ENCODE measurements at places on chromosomes 3 and 15.

DNA sequence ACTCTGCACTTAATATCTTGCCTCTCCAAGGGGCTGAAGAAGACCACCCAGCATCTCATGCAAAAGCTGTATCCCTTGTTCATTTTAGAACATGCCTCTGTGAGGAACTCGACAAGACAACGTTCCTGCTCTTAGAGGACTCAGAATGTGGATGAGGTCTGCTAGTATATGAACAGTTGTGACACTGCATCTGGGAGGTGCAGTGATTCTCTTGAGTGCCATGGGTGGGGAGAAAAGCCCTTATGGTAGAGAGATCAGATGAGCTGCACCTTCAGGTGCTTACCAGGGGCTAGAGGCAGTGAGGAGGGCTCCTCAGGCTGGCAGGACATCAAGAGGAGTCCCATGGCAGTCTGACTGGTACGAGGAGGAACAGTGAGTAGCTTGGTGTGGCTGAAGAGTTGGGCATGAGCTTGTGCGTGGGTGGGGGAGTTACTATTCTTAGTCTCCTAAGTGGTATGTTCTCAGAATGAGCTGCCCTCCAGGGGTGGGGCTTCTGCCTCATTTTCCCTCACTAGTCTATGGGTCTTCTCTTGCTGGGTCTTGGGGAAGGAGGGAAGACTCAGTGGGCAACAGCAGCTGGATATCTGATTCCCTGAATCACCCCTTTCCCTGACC, 56.7 kb upstream of the ATP2B2 start:
- no peak for DNase-seq

- DNase-seq: no peak
Measured at GRCh38 chr3:66182246-66182645, 38.6 kb upstream of the SLC25A26 start.

DNA sequence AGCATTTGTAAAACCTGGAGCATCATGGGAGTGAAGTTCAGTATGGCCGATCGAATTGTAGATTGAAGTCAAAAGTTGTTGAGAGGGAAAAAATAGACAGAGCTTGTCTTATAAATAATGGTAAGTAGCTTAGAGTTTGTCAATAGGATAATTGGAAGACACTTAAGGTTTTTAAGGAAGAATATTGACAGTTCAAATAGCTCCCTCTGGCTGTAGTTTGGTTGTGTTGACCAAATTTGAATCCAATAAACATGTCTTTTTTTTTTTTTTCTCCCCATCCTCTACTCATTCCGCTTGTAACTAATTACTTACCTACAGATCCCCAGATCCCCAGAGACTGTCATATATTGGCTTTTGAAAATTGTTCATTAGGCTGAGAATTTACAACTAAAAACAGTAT, 677.0 kb downstream of the AGBL1 start:
- DNase-seq: no peak

DNA sequence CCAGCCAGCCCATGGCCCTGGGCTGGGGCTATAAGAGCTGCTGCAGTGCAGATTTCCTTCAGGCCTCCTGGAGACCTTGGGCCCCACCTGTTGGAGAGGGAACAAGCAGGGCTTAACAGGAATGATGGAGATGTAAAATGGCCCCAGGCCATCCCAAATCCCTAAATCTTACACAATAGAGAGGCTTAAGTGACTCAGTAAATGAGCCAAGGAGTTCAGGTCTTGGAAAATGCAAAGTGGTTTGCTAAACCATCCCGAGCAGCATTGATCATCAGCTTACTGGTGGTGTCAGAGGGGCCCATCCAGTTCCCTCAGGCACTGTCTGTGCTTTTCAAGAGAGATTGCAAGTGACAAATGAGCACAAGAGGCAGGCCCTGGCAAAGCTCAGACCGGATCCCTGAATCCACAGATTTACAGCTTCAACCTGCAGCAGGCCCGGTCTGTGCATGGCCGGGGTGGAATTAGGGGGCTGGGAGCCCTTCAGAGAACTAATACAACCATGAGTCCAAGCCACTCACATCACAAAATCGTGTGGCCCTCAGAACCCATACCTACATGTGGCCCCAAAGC, 325.4 kb downstream of the UACA start:
- DNase-seq: no peak

DNA sequence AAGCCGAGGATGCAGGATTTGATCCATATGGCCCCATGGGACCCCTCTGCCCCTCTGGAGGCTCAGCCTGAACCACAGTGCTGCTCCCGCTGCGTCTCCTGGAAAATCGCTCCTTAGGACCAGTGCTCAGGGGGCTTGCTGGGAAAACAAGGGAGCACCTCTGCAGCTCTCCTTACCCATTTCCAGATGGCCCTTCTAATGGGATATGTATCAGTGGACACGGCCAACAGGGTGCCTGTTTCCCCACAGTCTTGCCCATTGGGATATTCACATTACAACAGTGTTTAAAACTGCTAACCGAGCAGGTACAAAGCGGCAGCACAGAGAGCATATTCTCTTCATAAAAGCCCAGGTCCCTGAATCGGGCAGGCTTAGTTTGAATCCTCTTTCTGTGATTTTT, 27.1 kb downstream of the TMEM44 start:
- no peak for DNase-seq

DNA sequence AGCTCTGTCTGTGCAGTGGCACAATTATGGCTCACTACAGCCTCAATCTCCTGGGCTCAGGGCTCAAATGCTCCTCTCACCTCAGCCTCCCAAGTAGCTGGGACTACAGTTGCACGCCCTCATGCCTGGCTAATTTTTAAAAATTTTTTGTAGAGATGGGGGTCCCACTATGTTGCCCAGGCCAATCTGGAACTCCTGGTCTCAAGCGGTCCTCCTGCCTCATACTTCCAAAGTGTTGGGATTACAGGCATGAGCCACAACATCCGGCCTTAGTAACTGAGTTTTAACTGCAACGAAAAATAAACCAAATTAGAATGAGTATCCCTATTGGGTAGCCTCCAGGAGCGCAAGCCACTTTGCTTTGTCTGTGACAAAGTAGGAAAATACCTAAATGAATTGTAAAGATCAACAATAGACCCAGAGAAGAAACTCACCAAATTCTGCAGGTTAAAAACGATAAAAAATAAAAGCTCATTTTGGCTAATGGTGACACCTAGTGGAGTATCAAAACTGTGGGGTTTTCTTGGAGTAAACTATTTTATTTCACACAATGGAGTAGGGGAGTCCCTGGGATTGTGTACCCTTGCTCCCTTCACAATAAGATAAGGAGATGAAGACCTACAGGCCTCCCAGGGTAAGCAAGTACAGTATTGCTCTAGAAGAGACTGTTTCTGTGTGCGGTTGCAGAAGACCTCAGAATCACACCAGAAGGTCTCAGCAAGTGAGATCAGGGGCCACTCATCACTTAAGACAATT, 21.0 kb upstream of the CA12 start:
- no peak for DNase-seq

GRCh38 chr15:58095415-58095814, 29.9 kb upstream of the ALDH1A2 start:
- no peak for DNase-seq

- DNase-seq: no peak
Measured at GRCh38 chr3:124409650-124410275, 320.5 kb upstream of the UMPS start.

- DNase-seq: peak; percentile 4
Measured at GRCh38 chr3:155744626-155745324, at the start of gene PLCH1. PLCH1 (minus strand) TSS chr3:155745071; CDS start chr3:155704224, 40,847 bp downstream.

- DNase-seq: no peak
Measured at GRCh38 chr15:72184165-72184811, 13.3 kb downstream of the GRAMD2A start.

DNA sequence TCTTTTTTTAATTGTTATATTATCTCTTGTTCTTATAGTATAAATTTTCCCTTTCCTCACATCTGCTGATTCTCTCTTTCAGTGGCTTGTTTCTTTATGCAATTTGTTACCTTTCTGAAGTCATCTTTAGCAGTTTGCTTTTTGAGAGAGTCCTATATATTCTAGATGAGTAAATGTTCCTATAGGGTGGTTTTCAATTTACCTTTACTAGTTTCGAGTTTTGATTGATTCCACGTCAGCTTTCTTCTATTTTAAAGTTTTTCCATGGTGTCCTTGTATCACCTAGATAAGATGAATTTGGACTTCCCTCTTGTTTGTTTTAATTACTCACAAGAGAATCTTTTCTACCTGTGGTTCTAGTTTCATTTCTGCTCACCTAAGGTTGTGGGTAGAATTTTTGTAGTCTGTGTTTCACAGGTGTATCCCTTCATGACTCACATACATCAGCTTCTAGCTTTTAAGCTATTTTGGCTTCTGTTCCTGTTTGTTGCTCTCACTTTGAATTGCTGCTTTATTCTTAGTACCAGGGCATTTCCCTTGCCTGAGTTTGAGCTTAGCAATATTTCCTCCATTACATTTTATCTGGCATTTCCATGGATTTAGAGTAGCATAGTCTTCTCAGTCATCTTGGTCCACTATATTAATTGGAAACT, 6.4 kb downstream of the TEX9 start:
- no peak for DNase-seq

DNA sequence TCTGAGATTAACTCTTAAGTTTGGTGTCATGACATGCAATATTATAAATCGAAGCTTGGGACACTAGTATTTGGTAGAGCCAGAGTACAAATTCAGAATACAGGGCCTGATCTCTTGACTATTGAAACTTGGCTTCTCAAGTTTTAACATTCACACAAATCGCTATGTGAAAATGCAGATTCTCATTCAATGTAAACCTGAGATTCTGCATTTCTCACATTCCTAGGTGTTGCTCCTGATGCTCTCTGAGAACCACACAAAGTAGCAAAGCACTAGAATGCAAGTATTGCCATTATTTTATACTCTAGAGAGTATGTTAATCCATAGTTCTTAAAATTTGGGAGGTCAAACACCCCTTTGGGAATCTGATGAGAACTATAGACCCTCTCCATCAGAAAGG, 47.9 kb downstream of the WDR49 start:
- no peak for DNase-seq

- no peak for DNase-seq
Measured at GRCh38 chr15:59060348-59060747, 44.6 kb upstream of the CCNB2 start.

- no peak for DNase-seq
Measured at GRCh38 chr3:69786854-69787253, 47.6 kb downstream of the MITF start.

DNA sequence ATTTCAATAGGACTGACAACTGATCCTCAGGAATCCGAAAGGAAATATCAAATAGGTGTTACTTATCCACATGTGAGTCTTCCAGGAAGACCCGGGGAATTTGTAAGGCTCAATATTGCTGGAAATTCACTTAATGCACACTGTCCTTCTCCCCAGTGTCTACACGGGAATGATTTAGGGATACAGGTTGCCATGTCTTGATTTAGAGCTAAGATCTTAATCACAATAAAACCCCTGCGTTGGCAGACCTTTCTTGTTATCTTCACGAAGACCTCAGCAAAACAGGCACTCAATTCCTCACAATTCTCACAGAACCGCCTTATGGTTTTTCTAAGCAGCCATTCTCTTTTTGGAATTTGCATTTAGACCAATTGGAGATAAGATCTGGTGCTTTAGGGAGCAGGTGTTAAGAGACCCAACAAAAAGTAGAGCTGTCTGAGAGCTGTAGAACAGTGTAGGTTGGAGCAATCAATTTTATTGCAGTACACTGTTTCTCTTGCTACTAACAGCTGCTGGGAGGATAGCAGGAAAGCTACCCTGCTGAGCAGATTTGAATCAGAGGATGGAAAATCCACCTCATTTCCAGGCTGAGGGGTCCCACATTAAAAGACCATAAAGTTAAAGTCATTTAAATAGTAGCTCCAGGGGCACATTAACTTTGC, 925.7 kb downstream of the EPHA3 start:
- DNase-seq: no peak

DNA sequence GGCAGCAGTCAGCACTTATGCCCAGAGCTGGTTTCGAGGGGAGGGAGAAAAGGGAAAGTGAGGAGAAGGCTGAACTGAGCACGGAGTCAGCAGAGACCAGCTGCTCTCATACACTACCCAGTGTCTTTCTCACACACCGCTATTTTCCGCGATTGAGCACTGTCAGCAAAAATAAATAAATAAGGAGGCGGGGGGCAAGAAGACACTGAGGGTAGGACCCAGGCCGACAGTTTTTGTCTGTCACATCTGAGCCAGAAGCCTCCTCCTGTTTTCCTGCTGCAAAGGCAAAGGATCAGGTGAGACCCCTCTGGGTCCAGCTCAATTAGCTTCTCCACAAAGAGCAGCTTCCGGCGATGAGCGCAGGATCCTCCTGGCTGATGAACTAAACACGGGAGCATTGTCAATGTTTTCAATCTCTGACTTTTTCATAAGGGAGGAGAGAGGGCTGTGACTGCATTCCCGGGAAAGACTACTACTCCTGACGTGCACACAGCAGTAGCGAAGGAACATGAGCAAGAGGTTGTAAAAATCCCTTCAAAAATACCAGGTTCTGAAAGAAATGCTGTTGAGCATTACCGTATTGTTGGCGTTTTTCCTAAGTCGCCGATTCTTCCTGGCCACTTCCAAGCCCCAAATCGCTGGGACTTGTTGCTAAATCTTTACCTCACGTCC, 1.3 kb downstream of the FRMD5 start:
- DNase-seq: no peak

DNA sequence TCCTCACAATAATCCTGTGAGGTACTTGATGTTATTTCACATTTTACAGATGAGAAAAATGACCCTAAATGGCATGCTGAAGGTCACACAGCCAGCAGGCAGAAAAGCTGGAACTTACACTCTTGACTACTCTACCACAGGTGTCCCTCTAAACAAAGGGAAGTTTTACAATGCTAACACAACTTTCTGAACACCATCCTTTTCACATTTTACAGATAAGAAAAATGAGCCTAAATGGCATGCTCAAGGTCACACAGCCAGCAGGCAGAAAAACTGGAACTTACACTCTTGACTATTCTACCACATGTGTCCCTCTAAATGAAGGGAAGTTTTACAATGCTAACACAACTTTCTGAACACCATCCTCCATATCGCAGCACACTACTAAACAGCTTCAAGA, 35.6 kb downstream of the TMCC1 start:
- no peak for DNase-seq

- DNase-seq: no peak
Measured at GRCh38 chr3:14461006-14461747, 58.8 kb downstream of the SLC6A6 start.

Measured in AG09319 (cell line).